ENCODE measurements at places on chromosomes 1 and 21. TPM values are rescaled to one million over a fixed set of nuclear protein-coding genes. Genes with fewer than 3 reads are reported as not detected.

Gene KRTAP20-3
- not detected for total RNA-seq

DNA sequence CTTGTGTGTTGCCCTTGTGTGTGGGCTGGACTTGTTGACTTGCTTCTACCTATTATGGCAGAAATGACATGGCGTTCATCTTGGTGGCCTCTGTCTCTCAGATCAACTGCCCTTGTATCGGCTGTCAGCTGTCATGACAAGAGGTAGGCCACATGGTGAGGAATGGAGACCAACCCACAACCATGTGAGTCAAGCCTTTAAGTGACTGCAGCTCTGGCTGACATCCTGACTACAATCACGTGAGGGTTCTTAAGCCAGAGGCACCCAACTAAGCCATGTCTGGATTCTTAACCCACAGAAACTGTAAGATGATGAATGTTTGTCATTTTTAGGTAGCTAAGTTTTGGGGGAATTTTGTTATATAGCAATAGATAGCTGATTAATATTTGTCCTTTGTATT lies 82.1 kb downstream of the KCND3 start:
- DNase-seq = no peak

GRCh38 chr1:4736254-4736653 lies 81.8 kb downstream of the AJAP1 start:
- DNase-seq = no peak

- no peak for DNase-seq
These were observed 184.6 kb downstream of the SDCCAG8 start for GRCh38 chr1:243440406-243440805.

GRCh38 chr1:220966881-220967611 lies 87.8 kb downstream of the HLX start:
- no peak for DNase-seq

Data from skin of body (tissue), 3 donors.